ENCODE measurements at places on chromosomes 3 and 15.

DNA sequence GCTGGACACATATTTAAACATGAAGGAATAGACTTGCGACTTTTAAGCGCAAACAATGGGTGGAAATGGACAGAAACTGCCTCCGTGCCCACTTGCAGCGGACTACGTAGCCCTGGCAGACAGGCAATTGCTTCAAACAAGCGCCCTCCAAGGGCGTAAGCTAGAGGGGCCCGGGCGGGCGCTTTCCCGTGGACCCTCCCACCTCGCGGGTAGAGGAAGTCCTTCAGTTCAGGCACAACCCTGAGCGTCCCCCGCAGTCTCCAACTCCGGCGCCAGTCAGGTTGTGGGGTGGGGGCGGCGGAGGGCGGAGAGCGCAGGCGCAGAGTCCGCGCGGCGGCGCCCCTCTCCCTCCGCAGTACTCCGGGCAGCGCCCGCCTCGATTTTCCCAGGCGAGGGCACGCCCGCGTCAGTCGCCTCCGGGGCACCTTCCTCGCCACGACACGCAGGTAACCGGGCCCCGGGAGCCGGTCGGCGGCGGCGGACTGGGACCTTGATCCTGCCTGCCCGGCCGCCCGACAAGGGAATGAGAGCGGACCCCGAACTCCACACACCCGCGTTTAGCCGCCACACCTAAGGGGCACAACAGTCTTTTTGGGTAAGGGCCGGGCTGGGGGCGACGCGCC is at the start of gene SLC35G2:
Gene SLC35G2 (plus strand): TSS at position 358 of the 623 bp plus-strand sequence. CDS start 35,335 bp downstream, outside the sequence.
- ATAC-seq, result peak; percentile 64

DNA sequence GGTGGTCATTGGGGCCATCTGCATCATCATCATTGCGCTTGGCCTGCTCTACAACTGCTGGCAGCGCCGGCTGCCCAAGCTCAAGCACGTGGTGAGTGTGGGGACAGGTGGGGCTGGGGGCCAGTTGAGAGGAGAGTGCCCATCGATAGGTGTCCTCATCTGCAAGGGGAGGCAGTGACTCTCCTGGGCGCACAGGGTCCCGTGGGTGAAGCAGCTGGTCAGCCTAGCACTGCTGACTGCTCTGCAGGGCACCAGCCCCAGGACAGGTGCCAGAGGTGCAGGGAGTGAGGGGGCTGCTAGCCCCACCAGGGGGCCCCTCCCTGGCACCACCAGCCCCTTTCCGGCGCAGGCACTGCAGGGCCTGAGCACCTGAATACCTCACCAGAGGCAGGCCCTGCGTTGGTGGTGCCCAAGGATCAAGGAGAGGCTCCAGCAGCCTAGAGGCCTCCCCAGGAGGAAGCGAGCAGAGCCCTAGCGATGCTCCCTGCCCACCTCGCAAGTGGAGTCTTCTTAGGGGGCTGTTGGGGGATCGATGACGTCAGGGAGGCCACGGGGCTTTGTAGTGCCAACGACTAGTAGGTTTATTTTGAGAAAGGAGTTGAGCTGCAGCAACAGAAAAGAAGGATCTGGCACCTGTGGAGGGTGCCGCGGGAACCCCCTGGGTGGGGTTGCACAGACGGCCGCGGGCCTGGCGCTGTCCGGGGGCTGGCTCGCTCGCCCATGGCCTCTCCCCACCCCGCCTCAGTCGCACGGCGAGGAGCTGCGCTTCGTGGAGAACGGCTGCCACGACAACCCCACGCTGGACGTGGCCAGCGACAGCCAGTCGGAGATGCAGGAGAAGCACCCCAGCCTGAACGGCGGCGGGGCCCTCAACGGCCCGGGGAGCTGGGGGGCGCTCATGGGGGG is 976 bp upstream of the ABTB1 start:
- ATAC-seq, result peak; percentile 8

- no peak for ATAC-seq
Measured at GRCh38 chr15:49428409-49429095, 5.5 kb downstream of the FGF7 start.

DNA sequence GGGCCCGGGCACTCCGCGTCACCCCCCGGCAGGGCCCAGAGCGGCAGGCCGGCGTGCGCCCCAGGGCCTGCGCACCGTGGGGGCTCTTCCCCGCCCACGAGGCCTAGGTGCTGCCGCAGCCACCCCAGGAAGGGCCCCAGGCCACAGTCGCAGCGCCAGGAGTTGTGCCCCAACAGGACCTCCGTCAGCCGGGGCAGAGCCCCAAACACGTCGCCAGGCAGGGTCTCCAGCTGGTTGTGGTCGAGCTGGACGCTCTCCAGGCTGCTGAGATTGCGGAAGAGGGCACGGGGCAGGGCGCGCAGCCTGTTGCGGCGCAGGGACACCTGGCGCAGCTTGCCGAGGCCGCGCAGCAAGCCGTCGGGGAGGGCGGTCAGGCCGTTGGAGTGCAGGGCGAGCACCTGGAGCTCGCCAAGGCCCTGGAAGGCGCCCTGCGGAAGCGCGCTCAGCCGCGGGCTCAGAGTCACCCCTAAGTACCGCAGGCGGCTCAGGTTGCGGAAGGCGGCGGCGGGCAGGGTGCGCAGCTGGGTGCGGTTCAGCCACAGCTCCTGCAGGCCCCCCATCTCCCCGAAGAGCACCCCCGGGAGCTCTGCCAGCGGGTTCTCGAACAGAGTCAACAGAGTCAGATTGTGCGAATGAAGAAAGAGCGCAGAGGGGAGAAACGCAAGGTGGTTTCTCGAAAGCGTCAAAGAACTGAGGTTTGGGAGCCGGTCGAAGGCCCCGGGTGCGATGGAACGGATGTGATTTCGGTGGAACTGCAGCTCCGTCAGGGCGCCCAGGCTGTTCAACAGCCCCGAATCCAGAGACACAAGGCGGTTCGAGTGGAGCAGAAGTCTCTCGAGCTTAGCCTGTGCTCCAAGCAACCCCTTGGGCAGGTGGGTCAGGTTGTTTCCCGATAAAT is 2.0 kb downstream of the GP5 start:
- ATAC-seq, result peak; percentile 81

DNA sequence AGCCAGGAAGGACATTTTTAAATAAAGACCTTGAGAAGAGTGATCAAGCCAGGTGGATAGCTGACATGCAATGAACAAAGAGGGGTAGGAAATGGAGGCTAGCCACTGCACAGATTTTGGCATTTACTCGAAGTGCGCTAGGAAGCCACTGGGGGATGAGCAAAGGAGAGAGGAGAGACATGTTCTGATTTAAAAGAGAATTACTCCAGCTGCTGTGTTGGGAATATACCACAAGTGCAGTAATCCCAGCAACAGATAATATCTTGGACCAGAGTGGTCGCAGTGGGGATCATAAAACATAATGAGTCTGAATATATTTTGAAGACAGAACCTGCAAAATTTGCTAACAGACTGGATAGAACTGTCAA is 19.9 kb downstream of the KPNA4 start:
- no peak for ATAC-seq

- no peak for ATAC-seq
Measured at GRCh38 chr3:175153595-175153994, 294.5 kb downstream of the NAALADL2 start.

GRCh38 chr3:34957677-34958076 is 681.6 kb upstream of the ARPP21 start:
- no peak for ATAC-seq

All from esophagus mucosa (tissue), 1 donor.